Stimulated activated CD4-positive, alpha-beta T cell treated with anti-CD3 and anti-CD28 coated beads, Interleukin-4, amount 100 ng/mL, for 48 hours (primary cell): ENCODE measurements at places on chromosomes 2 and 18.

- DNase-seq = no peak
Observed at GRCh38 chr18:9994026-9994570, 80.3 kb downstream of the VAPA start.

DNA sequence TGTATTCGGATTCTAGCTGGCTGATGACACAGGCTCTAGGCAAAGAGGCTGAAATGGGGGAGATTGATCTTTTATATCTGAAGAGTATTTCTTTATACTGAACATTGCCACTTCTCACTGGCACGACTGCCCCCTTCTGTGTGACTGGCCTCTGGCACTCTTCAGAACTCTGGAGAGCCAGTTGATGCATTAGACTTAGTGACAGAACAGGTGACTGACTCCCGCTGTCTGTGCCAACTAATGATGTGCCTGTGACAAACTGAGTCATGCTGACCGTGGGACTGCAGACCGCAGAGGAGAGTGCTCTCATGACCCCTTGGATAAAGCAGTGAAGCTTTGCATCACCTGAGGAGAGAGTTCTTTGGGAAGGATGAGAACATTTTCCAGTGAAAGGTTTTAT is 14.4 kb downstream of the MGAT5 start:
- no peak for DNase-seq

DNA sequence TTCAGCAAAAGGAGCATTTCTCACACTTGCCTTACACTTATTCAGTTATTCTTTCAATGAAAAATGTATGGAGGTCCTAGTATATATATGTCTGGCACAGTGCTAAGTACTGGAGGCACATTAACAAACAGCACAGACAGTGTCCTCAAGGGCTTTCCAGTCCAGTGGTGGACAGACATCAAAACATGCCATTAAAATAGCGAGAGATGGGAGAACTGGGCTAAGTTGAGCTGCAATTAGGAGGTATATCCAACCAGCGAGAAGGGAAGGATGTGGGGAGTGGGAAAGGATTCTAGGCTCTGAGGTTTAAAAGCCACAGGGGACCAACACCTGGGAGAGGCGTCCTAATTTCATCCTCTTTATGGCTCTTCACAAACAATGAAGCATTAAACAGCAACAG is 127.5 kb upstream of the TTC39C start:
- DNase-seq = no peak

DNA sequence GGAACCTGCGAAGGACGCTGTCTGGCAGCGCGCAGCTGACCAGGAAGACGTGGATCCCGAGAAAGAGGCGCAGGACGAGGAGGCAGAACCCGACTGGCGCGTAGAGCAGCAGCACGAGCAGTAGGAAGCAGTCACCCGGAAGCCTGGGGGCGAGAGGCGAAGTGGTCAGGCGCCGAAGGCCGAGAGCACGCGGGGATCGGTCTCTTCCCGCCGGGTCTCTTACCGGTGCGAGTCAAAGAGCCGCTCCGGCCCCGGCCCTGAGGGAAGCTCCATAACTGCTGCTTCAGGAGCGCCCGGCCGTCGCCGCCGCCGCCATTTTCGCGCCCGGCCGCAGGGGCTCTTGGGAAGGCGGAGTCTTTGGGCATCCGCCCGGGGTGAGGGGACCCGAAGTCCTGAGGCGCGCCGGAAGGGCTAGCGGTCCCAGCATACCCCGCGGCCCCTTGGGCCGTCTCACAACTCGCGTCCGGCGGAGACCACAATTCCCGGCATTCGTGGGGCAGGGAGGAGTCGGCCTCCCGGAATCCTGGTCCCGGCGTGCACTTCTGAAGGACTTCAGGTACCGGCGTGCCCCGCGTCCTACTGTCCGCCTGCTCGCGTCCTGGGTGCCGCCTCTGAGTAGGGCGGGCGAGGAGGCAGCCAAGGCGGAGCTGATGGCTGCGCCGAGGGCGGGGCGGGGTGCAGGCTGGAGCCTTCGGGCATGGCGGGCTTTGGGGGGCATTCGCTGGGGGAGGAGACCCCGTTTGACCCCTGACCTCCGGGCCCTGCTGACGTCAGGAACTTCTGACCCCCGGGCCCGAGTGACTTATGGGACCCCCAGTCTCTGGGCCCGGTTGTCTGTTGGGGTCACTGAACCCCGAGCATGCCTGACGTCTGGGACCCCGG is at the start of the genes AUP1 and HTRA2:
AUP1 (minus strand) TSS at position 350 of the 882 bp plus-strand sequence; CDS start at position 273, 77 bp downstream.
HTRA2 (plus strand) TSS at position 577 of the 882 bp plus-strand sequence; CDS start at position 651, 74 bp downstream.
- DNase-seq = peak; percentile 88

GRCh38 chr2:193885419-193885818 is 1690.7 kb upstream of the TMEFF2 start:
- DNase-seq = no peak

DNA sequence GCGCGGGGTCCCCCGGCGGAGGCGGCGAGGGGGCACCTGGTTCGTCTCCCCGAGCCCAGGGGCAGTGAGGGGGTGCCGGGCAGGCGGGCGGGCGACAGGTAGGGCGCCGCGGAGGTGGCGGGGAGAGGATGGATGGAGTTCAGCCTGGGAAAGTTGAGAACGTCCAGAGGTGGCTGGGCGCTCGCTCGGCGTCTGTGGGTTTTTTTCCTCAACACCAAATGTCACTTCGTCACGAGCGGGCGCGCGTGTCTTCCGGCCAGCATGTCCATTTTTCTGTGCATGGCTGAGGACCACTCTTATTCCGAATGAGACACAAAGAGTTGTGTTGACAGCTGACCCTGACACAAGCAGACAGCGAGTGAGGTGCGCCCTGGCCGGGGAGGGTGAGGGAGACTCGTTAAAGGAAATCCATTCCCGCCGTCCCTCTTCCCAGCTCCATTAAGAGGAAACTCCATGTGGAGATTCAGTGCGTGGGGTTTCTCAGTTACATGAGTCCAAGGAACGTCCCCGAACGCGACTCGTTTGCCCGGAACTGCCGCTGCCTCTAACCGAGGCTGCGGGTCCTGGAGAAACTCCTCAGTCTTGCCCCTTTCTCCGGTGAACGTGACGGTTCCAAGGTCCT is 859 bp downstream of the GREB1L start:
- DNase-seq = no peak

- DNase-seq = no peak
Observed at GRCh38 chr18:48725562-48725961, 186.7 kb downstream of the CTIF start.

DNA sequence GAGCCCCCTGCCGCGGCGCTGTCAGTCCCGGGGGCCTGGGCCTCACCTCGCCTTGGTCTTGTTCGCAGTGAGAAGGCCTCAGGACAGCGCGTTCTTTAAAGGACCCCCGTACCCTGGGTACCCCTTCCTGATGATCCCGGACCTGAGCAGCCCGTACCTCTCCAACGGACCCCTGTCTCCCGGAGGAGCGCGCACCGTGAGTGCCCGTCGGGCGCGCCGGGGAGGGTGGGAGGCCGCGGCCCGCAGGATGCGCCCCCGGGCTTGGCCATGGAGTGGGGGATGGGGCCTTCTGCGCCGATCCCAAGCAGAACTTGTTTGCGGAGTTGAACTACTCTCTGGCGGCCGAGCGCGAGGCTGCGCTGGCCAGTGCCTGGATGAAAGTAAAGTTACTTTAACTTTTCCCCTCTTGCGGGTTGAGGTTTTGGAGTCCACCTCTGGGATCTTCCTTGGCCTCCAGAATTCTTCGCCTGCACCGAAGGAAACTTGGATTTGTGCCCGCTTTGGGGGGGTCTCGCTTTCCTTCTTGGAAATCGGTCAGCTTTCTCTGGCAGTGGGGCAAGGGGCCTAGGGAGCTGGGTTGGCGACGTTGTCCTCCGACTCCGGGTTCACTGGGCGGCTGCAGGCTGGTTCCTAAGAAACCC is 1.2 kb downstream of the TCF7L1 start:
- DNase-seq = no peak

GRCh38 chr2:86787736-86788135 is 3.0 kb downstream of the CD8A start:
- no peak for DNase-seq

DNA sequence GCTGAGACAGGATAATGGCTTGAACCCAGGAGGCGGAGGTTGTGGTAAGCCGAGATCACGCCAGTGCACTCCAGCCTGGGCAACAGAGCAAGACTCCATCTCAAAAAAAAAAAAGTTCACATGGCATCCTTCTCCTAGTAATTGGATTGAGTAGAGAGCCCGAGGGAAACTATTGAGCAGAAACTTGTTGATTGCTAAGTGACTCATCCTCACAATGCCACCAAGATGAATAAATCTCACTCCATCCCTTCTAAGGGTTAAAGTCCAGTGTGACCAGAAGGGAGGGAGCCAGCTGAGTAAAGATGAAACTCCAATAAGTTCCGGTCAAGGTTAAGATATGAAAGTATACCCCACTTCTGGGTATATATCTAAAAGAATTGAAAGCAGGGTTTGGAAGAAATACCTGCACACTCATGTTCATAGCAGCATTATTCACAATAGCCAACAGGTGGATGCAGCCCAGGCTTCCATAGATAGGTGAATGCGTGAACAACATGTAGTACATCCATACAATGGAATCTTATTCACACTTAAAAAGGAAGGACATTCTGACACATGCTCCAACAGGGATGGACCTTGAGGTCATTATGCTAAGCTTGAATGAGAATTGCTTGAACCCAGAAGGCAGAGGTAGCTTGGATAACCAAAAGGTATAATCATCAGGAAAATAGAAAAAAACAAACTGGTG is 13.0 kb upstream of the FHL2 start:
- DNase-seq = no peak

DNA sequence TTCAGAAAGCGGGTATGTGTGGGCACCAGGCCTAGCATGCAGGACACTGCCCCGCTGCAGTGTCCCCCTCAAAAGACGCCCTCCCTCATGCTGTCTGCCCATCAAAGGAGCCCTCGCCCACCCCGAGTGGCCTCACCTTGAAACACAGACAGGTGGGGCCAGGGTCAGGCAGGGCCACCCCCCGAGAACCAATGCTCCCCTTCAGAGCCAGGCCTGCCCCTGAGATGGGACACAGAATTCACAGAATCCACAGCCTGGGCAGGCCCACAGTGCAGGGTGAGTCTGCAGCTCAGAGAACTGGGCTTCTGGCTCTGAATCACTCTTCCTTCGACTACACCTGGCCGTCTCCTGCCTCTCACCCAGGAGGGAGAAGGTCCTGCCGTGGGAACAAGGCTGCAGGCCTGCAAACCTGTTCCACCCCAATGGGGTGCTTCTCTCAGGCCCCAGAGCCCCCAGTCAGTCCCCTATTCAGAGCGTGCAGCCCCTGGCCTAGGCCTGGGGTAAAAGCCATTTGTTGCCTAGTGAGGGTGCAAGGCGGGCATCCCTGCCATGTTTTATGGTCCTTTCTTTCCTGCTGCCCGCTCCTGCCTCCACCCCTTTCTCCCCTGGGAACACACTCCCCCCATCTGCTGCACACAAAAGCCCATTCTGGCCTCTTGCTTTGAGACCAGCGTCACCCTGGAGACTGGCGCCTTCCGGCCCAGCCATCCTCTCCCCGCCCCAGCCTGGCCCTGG is 11.3 kb upstream of the ARHGEF4 start:
- no peak for DNase-seq

GRCh38 chr2:64478502-64479230 is 24.7 kb downstream of the LGALSL start:
- DNase-seq = no peak

- DNase-seq = no peak
Observed at GRCh38 chr2:200300638-200301314, 5.7 kb upstream of the SPATS2L start.

GRCh38 chr2:202221873-202222272 is 16.5 kb downstream of the SUMO1 start:
- DNase-seq = no peak

DNA sequence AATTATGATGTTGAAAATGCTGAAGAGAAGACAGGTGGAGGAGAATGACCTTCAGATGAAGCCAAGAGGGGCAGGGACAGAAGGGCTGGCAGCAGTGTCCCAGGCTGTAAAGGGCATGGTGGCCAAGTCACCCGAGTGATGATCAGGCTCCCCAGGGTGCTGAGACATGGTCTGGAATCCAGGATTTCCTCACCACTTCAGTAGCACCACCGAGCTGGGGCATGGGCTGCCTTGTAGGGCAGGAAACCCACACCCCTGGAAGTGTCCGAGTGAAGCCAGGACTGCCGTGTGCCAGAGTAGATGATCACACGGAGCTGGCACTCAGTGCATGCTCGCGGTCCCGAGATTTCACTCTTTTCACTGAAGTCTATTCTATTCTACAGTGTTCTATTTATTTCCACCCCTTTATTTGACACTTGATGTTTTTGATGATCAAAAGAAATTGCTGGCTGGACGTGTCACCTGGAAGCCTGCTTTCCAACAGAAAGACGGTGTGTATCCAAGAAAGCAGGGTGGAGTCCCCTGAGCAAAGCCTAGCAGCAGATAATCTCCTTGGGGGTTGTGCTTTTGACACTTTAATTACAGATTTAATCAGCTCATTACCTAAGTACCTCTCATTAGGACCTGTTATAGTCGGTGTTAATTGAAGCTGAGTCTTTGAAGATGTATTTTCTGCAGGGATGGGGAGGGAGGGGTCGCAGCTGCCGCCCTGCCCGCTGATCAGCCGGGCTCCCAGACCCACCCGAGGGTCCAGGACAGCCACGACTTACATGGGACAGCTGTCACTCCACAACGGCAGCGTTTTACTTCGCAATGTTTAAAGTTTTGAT is 92.3 kb downstream of the SEPTIN10 start:
- DNase-seq = no peak

DNA sequence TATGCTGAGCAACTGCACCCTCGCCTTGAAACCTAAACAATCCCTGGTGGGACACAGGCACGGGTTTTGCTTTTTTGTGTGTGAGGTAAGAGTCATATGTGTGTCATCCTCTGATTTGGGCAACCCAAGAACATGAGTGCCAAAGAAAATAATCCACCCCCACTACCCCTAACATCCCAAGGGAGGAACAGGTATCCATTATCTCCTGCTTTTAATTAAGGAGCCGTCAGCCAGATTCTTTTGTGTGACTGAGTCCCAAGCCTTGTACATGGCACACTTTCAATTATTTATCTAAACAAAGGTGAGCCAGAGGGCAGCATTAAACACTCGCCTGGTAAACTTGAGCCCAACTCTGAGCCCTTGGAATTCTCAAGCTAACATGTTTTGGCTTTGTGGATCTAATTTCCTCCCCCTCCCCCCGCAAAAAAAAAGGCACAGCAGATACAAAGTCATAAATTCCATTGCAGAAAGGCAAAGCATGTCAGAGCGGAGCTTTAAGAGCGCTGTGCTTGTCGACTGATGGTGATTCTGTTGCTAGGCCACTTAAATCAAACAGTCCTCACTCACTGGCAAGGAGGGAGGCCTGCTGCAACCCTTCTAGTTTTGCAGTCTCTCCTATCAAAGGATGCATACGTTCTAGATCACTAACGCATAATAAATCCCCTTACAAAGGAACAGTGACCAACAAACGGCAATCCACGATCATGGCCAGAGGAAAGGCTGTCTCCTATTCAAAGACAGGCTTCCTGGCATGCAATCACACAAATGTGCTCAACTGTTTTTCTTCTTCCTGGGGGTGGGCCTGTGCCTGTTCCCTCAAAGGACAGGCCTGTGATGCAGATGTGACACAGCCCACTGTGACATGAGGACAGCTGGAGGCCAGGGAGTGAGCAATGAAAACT is 143.5 kb upstream of the LMAN1 start:
- no peak for DNase-seq
